ENCODE measurements at places on chromosomes 4 and X.

DNA sequence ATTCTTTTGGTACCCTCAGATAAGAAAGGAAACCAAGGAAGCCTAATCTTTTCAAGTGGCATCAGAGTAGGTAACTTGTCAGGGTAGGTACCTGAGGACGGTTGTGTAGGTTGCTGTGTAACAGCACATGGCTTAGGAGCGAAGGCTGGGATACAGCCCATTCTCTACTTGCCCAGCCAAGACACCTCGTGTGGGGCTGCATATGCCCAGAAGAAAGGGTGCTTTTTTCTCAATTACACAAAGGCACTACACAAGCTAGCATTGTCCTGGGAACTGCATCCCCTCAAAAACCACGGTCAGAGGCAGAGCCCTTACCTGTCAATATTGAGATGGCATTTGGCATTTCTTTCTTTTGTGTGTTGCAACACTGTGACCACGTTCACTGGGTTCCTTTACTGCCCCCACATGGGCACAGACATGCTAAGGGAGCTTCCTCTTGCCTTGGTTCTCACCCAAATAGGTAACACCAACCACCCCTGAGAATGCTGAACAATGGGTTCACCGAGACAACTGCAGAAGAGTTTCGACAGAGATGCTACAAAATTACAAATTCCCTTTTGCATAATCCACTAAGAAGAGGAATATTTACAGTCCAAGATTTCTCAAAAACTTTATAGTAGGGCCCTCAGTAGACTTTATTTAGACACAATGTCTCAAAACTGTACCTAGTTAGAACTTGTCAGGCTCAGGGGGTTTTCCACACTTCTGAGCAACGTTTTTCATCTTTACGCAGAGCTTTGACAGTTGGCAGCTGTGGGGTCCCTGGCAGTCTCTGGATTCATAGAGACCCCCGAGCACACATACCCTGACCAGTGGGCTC is 35.8 kb upstream of the TNIP3 start:
- peak; percentile 17 for DNase-seq

GRCh38 chrX:133654811-133655210 is 239.5 kb upstream of the GPC4 start:
- DNase-seq: no peak

GRCh38 chr4:119750048-119750447 is 121.4 kb upstream of the PDE5A start:
- no peak for DNase-seq

GRCh38 chr4:141130947-141131605 is 2.2 kb downstream of the RNF150 start:
- DNase-seq: no peak

DNA sequence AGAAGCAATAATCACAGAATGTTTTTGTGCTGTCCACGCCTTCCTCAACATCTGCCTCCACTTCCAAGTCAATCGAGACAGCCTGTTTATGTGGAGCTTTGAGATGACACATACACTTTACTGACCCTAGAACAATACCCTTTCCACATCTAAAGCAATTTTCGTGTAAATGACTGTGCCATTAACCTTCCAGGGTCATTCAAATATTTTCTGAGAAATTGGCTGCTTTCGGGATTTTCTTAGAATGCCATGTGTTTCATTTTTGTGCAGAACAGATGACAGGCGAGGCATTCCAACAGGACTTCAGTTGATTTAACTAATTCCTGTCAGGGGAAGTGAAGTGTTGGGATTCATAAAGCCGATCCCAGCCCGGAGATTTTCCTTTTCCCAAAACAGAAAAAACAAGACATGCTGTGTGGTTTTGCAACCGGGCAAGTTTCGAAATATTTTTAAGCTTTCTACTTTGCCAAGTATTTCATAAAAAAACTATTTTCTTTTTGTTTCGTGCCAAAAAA is 73.9 kb downstream of the SORBS2 start:
- no peak for DNase-seq

DNA sequence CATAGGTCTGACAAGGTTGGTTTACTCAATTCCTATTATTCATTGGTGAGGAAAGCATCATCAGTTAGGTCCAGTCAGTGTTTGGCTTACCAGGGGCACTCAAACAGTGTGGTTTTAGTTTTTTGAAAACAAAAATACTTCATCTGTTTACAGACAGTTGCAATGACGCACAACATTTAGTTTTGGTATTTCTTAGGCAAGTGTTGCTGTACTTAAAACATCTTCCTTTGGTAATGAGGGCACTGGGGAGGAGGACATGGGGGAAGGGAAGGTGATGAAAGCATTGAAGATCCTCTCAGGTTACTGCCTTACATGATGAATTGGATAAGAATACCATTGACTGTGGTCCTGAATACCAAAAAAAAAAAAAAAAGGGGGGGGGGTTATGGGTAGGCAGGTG is 93.7 kb upstream of the MAOA start:
- DNase-seq: no peak

DNA sequence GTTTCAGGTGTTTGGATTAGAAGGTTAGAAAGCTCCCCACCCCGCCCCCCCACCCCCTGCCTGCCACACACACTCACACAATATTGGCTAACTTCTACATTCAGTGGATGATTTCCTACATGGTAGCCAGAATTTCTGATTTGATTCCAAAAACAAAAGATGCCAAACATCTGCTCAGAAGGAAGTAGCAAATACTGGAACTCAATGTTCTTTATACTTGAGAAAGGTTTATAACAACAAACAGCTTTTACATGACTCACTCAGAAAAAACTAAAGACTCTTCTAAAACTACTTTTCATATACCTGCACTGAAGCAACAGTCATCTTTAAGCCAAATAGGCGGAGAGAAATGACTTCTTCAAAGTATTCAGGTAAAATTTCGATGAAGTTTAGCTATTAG is 750.5 kb upstream of the POU3F4 start:
- DNase-seq: no peak

- no peak for DNase-seq
Observed at GRCh38 chr4:47485768-47486167, 693 bp downstream of the ATP10D start.

- DNase-seq: peak; percentile 43
Observed at GRCh38 chrX:136646602-136647239, 1.2 kb upstream of the CD40LG start.

DNA sequence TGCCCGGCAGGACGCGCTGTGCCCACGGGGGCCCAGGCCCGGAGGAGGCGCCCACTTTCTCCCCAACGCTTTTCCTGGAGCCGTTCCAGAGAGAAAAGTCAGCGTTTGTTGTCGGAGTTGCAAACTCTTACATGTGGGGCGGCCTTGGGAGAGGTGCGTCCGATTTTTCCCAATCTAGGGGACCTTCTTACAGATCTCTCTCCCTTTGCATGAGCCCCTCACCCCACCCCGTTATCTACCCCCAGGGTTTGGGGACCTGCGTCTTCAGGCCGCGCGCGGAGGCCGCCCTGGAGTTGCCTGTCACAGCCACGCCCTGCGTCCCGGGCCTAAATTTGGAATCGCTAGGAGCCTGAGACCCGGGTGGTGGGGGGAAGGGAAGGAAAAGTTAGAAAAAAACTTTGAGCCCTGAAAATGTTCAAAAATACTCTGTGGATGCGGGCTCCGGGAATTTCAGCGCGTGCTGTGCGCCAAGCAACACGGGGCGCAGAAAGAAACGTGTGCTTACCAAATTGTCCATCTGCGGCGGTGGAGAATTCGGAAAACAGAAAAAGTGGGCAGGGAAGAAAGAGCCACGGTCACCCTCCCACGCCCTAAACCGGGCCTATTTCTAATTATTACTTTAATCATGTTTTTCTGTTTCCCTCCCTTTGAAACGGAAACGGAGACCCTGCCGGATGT is 587 bp downstream of the CD99 start:
- peak; percentile 51 for DNase-seq

GRCh38 chr4:73709451-73710033 is 30.8 kb upstream of the CXCL8 start:
- no peak for DNase-seq

Measured in stimulated activated naive CD8-positive, alpha-beta T cell treated with anti-CD3 and anti-CD28 coated beads, Interleukin-15, Interleukin-2, amounts not matched to agents 100 U/mL and 50 U/mL, for 24 hours (primary cell).